ENCODE measurements at places on chromosomes 3 and 15.

DNA sequence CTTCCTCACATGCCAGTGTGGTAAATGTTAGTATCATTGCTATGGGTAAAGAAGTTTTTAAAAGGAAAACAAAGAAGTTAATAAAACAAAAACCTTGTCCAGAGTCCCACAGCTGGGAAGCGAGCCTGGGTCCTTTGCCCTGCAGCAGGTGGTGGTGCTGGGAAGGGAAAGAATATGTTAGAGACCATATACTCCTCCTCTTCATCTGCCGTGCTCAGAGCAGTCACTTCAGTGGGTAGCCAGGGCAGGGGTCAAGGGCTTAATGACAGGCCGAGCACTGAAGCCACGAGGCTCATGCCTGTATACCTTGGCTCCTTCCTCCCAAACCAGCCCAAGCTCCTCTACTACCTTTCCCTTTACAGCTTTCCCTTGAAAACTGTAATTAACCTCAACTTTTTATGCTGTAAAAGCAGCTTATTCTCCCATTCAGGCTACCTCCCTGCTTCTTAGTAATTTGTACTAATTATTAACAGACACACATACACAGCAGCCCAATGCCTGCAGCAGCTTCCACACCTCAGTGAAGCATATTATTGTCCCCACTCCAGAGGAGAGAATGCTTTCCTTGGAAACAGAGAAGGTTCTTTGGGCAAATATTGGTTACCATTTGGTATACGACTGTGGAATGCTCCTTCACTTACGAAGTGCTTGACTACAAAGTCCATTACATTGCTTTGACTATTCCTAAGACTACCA is 362.1 kb downstream of the EPHB1 start:
- no peak overlapping the region for H3K27ac ChIP-seq
- no peak for DNase-seq
- no peaks in the 10 kb centered on the region for H3K4me1 ChIP-seq
- H3K36me3 ChIP-seq = no peaks in the 10 kb centered on the region
- no peak overlapping the region for H3K4me3 ChIP-seq

- no peaks in the 10 kb centered on the region for H3K27me3 ChIP-seq
- peaks cover 59% of the 10 kb centered on the region for H3K4me1 ChIP-seq
- no peak overlapping the region for H3K4me3 ChIP-seq
- DNase-seq = no peak
- no peaks in the 10 kb centered on the region for H3K36me3 ChIP-seq
Measured at GRCh38 chr15:64586984-64587383, 126.6 kb downstream of the ZNF609 start.

- H3K36me3 ChIP-seq = no peaks in the 10 kb centered on the region
- no peak overlapping the region for H3K27ac ChIP-seq
- no peaks in the 10 kb centered on the region for H3K27me3 ChIP-seq
- no peak overlapping the region for H3K4me3 ChIP-seq
- DNase-seq = no peak
Measured at GRCh38 chr3:164418414-164418813, 659.9 kb downstream of the SI start.

DNA sequence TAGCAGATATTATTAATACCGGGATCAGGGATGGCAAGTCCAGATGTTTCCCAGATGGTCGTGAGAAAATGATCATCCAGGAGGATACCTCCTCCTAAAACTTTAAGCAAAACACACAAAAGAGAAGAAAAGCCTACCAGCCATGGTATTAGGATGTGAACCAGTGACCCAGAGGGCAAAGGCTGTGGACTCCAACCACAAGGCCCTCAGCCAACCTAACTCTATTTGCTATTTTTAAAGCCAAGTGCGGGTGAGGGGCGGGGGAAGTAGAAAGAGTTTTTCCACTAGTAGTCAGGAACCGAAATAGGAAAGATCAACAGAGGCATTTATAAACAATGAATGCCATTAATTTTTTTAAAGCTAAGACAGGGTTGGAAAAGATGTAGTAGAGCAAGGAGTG is 77.4 kb downstream of the STAC start:
- no peak overlapping the region for H3K27ac ChIP-seq
- H3K4me3 ChIP-seq = no peak overlapping the region
- H3K4me1 ChIP-seq = no peaks in the 10 kb centered on the region

DNA sequence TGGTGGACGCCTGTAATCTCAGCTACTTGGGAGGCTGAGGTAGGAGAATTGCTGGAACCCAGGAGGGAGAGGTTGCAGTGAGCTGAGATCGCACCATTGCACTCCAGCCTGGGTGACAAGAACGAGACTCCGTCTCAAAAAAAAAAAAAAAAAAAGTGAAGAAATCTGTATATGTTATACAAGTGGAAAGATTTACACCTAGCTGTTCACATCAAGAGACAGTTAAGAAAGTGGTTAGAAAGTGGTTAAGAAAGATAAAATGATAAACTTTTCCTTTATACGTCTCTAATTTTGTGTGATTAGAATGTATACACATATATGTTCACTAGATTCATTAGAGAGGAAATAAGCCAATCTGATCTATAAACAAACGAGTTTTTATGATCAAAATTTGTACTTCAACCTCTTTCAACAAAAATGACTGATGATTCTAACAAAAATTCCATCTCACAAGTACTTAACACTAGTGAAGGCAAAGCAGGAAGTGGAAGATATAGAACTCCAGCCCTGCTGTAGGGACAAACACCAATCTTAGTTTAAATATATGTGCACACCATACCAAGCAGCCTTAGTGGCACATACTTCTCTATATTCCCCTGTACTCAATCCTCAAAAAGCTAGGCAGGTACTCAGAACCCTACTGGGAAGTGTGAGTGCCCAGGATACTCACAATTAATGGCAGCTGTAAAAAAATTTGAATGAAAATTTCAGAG is 51.2 kb downstream of the RAF1 start:
- H3K36me3 ChIP-seq = peaks cover 55% of the 10 kb centered on the region
- H3K4me1 ChIP-seq = peaks cover 3% of the 10 kb centered on the region
- no peaks in the 10 kb centered on the region for H3K27me3 ChIP-seq
- no peak overlapping the region for H3K4me3 ChIP-seq
- no peak for DNase-seq

GRCh38 chr3:154967090-154967489 is 113.0 kb upstream of the MME start:
- H3K27me3 ChIP-seq = no peaks in the 10 kb centered on the region
- no peak overlapping the region for H3K4me3 ChIP-seq

DNA sequence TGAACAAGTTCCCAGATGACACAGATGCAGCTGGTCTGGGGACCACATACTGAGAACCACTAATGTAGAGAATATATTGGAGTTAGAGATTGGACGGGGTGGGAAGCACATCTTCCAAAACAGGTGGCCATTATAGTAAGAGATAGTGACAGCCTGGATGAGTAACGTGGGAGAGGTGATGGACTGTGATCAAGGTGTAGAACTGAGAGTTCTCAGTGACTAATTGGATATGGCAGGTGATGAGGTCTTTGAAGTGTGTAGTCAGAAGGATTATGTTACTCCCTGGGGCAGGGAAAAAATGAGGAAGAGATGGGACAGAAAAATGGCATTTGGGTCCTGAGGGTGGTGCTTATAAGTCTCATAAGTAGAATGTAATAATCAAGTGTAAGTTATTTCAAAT is 66.6 kb downstream of the KCNMB2 start:
- H3K27ac ChIP-seq = no peak overlapping the region
- no peaks in the 10 kb centered on the region for H3K4me1 ChIP-seq
- no peak for DNase-seq
- H3K27me3 ChIP-seq = no peaks in the 10 kb centered on the region
- H3K36me3 ChIP-seq = no peaks in the 10 kb centered on the region

DNA sequence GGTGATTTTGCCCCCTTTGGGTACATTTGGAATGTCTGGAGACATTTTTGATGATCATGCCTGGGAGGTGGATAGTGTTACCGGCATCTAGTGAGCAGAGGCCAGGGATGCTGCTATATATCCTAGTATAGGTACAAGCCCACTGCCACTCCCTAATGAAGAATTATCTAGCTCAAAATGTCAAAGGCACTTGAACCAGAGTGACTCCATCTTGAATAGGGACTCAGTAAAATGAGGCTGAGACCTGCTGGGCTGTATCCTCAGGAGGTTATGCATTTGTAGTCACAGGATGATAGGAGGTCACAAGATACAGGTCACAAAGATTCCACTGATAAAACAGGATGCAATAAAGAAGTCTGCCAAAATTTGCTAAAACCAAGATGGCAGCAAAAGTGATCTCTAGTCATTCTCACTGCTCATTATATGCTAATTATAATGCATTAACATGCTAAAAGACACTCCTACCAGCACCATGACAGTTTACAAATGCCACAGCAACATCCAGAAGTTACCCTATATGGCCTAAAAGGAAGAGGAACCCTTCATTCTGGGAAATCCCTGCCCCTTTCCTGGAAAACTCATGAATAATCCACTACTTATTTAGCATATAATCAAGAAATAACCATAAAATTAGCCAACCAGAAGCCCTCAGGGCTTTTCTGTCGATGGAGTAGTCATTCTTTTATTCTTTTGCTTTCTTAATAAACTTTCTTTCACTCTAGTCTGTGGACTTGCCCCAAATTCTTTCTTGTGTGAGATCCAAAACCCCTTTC is 40.0 kb upstream of the FAM3D start:
- H3K27ac ChIP-seq = no peak overlapping the region
- no peaks in the 10 kb centered on the region for H3K27me3 ChIP-seq
- no peaks in the 10 kb centered on the region for H3K36me3 ChIP-seq
- H3K4me3 ChIP-seq = no peak overlapping the region

- DNase-seq = no peak
- no peak overlapping the region for H3K4me3 ChIP-seq
- H3K27ac ChIP-seq = no peak overlapping the region
- no peaks in the 10 kb centered on the region for H3K4me1 ChIP-seq
- H3K27me3 ChIP-seq = no peaks in the 10 kb centered on the region
- H3K36me3 ChIP-seq = peaks cover 70% of the 10 kb centered on the region
Measured at GRCh38 chr3:138653567-138653966, 45.0 kb downstream of the FAIM start.

- no peaks in the 10 kb centered on the region for H3K4me1 ChIP-seq
- H3K4me3 ChIP-seq = no peak overlapping the region
- H3K36me3 ChIP-seq = no peaks in the 10 kb centered on the region
- H3K27ac ChIP-seq = no peak overlapping the region
- DNase-seq = no peak
- H3K27me3 ChIP-seq = no peaks in the 10 kb centered on the region
Measured at GRCh38 chr3:100915706-100916495, 77.3 kb downstream of the ABI3BP start.

DNA sequence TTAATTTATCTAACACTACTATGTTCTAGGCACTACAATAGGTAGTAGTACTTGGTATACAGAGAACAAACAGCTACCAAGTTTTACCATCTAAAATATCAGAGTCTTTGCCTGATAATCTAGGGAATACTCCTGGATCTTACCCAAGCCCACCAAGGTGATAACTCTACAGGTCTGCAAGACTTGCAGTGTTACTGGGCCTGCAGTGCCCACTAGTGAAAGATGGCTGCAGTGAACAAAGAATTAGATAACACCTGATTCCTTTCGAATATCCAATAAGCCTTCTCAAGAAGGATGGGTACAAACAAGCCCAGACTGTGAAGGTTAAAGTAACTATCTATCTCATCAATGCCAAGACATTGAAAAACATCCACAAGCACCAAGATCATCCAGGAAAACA is 317.0 kb upstream of the DCBLD2 start:
- H3K4me1 ChIP-seq = no peaks in the 10 kb centered on the region
- no peak for DNase-seq
- H3K36me3 ChIP-seq = no peaks in the 10 kb centered on the region
- H3K4me3 ChIP-seq = no peak overlapping the region

DNA sequence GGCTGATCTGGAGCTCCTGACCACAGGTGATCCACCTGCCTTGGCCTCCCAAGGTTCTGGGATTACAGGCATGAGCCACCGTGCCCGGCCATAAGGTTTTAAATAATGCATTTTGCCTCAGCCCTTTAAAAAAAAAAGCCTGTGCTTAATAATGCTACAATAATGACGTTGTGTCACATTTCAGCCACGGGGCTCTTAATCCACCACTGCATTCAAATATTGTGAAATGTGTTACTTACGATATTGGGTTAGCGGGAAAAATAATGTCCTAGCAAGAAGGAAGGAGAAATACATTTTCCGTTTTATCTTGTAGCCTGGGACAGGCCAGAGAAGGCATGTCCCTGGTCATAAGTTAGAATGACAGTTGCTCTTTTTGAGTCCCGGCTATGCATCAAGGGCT is 17.6 kb downstream of the PAQR5 start:
- no peak overlapping the region for H3K4me3 ChIP-seq
- H3K4me1 ChIP-seq = no peaks in the 10 kb centered on the region
- H3K36me3 ChIP-seq = no peaks in the 10 kb centered on the region
- no peak for DNase-seq
- no peak overlapping the region for H3K27ac ChIP-seq
- no peaks in the 10 kb centered on the region for H3K27me3 ChIP-seq

- H3K4me3 ChIP-seq = no peak overlapping the region
- H3K36me3 ChIP-seq = no peaks in the 10 kb centered on the region
- H3K27ac ChIP-seq = no peak overlapping the region
- H3K4me1 ChIP-seq = peaks cover 32% of the 10 kb centered on the region
- DNase-seq = peak; percentile 36
Measured at GRCh38 chr15:64653757-64654156, 121.6 kb downstream of the RBPMS2 start.

- H3K27ac ChIP-seq = no peak overlapping the region
- no peak overlapping the region for H3K4me3 ChIP-seq
- DNase-seq = no peak
Measured at GRCh38 chr3:8561370-8561769, 59.7 kb downstream of the LMCD1 start.

GRCh38 chr3:1294586-1294985 is 201.8 kb downstream of the CNTN6 start:
- no peaks in the 10 kb centered on the region for H3K36me3 ChIP-seq
- no peaks in the 10 kb centered on the region for H3K27me3 ChIP-seq
- no peak overlapping the region for H3K4me3 ChIP-seq
- H3K27ac ChIP-seq = no peak overlapping the region
- H3K4me1 ChIP-seq = no peaks in the 10 kb centered on the region

DNA sequence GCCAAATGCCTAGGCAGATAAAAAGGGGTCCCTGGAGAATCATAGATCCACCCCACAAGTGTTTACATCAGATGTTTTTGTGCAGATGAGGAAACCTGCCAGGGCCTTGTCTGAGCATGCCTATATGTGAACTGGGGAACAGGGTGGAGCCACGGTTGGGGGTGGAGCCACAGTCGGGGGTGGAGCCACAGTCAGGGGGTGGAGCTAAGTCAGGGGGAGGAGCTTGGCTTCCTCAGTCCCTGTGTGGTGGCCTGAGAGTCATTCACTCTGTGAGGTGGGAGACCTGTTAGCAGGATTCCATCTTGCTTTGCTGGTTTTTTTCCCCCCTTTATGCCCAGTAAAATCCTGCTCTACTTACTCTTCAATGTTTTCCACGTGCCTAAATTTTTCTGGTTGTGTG is 57.8 kb upstream of the TGFBR2 start:
- H3K4me3 ChIP-seq = no peak overlapping the region
- H3K36me3 ChIP-seq = no peaks in the 10 kb centered on the region
- DNase-seq = no peak
- H3K27me3 ChIP-seq = no peaks in the 10 kb centered on the region
- no peak overlapping the region for H3K27ac ChIP-seq

DNA sequence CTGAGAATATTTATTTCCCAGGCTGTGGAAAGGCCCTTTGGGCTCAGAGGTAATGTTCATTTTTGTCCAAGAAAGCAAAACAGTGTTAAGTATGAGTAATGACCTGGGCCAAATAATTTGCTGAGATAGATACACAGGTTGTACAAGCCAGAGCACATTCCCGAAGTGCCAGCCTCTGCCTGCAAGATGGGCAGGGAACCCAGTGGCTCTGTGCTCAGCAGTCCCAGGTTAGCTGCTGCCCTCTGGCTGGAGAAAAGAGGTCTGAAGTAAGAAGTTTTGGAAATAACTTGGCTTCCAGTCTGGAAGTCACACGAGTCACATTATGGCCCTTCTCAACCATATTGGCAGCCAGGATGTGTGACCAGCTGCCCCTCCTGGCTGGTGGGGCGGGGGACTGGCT is 20.2 kb downstream of the MYZAP start:
- no peaks in the 10 kb centered on the region for H3K27me3 ChIP-seq
- no peak for DNase-seq
- no peaks in the 10 kb centered on the region for H3K36me3 ChIP-seq
- H3K4me1 ChIP-seq = no peaks in the 10 kb centered on the region
